ENCODE measurements at places on chromosomes 4 and X.

DNA sequence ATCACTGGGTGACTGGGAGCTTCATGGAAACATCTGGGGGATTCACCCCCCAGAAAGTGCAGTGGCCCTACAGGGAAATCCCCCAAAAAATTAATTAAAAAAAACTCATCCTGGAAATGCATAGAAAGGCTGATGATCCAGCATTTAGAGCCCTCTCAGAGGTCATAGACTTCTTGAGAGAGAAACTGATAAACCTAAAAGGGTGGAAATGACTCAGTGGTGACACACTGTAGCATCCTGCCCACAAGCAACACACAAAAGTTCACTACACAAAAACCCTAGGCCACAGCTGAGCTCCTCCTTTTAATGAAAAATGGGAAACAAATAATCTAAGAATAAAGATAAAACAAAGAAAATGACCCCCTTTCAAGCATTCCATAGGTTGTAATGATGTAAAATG is 911.5 kb downstream of the GLUD2 start:
- DNase-seq, result no peak

- DNase-seq, result no peak
These were observed 198.2 kb upstream of the PSAPL1 start for GRCh38 chr4:7632971-7633370.

- no peak for DNase-seq
These were observed 106.3 kb downstream of the FAM53A start for GRCh38 chr4:1577822-1578217.

- no peak for DNase-seq
These were observed 32.0 kb upstream of the TBC1D1 start for GRCh38 chr4:37858872-37859271.

DNA sequence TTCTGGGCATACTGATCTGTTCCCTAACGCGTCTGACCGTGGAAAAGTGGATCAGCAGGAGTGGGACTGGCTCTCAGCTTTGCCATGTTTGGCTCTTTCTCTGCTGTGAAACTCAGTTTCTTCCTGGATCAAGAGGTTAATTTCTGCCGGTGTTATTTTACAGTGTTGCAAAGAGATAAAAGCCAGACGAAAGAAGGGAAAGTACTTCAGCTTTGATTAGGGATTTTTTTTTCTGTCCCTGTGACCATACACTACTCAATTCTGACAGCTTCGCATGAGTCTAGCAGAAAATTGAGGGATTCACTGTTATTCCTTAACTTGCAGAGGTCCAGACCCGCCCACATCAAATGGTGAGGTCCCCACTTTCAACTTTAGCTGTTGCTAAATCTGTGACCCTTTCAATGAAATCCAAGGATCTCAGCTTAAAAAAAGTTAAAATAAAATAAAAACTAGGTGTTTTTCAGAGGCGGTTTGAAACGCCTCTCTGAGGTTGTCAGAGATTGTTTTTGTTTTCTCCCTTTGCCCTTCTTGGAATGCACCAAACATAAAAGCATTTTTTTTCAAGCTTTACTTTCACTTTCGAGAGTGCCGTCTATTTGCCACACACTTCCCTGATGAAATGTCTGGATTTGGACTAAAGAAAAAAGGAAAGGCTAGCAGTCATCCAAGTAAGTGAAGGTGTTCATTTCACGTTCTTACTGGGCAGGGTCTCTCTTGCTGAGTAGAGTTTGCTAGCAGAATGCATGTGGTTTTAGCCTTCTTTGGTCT is at the start of gene TLR3:
TLR3 (plus strand) TSS at position 576 of the 768 bp plus-strand sequence. CDS start 7,464 bp downstream, outside the sequence.
- peak; percentile 39 for DNase-seq

DNA sequence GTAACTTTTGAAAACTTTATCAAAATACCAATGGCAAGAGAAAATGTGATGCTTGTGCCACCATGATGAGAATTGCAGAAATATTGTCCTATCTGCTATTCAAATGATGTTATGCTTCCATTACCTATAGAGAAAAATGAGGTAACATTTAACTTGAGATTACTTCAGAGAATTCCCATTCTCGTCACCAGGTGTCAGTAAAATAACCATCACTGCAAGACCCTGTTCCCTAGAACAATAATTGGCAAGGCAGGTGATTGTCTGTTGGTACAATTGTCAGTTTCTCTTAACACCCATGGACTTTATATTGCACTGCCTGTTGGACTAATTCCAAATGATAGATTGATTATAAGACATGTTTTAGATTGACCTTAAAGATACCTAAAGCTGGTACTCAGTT is 179.9 kb downstream of the GABRG1 start:
- DNase-seq, result no peak

DNA sequence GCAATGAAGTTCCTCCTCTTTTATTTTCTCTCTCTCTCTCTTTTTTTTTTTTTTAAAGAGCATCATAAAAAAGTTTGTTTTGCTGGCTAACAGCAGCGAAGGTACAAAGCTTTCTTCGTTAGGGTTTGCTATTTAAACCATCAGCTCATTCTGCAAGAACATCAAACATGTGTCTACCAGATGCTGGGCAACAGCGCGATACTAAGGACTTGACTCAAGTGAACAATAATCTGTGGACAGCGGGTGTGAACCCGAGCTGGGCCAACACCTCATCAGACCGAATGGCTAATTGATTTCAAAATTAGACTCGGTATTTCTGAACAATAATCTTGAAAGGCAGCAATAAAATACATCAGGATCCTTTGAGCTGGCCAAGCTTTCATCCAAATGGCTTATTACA is 246.4 kb downstream of the FBXO8 start:
- no peak for DNase-seq

Data from MM.1S (cell line).